Sigmoid colon (tissue), 7 donors: ENCODE measurements at places on chromosomes 5 and 9. TPM values are rescaled to one million over a fixed set of nuclear protein-coding genes. Genes with fewer than 3 reads are reported as not detected.
A peak's percentile ranks its signal among the peaks of the same experiment; 100 is the strongest.

DNA sequence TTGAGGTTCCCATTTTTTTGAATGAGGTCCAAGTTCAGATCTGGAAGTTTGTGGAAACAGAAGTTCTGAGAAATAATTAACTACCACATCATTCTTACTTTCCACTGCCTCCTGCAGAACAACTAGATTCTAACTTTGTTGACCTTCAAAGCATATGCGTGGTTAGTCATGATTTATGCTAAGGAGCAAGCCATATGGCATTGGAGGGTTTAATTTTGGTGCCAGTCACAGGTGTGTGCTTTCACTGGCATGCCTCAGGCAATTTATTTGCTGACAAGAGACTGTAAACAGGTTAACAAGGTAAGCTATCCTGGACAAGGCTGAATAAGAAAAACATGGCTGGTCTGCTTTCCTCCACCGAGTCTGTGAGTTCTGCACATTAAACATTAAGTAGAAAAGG lies 31.5 kb downstream of the HMHB1 start:
- H3K4me3 ChIP-seq, result no peak overlapping the region
- H3K27ac ChIP-seq, result no peak overlapping the region
- no peaks in the 10 kb centered on the region for H3K4me1 ChIP-seq
- DNase-seq, result no peak
- H3K36me3 ChIP-seq, result no peaks in the 10 kb centered on the region

DNA sequence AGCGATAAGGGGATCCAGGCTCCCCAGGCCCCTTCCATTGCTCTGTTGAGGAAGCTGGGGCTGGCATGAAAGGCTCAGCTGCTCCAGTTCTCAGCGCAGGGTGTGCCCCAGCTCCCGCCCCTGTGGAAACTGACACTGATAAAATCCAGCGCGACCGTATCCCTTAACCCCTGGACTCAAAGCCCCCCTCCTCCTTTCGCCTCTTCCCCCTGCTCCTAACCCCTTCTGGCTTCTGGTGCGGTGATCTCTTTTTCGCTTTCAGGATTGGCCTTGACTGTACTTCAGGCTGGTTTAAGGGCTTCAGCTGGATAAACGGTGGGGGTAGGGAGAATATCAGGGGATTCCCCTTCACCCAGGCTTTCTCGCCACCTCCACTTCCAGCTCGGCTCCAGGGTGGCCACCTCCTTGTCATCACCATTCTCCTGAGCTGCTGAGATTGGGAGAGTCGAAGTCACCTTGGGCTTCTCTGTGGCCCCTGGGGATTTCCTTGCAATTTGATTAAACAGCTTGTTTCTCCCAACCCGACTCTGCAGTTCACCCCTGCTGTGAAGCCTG lies 843 bp downstream of the BSPRY start:
- no peak for DNase-seq
- H3K27me3 ChIP-seq, result no peaks in the 10 kb centered on the region
- H3K27ac ChIP-seq, result peak overlapping the region; percentile 15

- H3K27me3 ChIP-seq, result no peaks in the 10 kb centered on the region
- DNase-seq, result no peak
- H3K4me3 ChIP-seq, result no peak overlapping the region
- H3K36me3 ChIP-seq, result no peaks in the 10 kb centered on the region
- H3K27ac ChIP-seq, result no peak overlapping the region
- H3K4me1 ChIP-seq, result peaks cover 70% of the 10 kb centered on the region
Measured at GRCh38 chr5:78530342-78531096, 118.1 kb downstream of the LHFPL2 start.

DNA sequence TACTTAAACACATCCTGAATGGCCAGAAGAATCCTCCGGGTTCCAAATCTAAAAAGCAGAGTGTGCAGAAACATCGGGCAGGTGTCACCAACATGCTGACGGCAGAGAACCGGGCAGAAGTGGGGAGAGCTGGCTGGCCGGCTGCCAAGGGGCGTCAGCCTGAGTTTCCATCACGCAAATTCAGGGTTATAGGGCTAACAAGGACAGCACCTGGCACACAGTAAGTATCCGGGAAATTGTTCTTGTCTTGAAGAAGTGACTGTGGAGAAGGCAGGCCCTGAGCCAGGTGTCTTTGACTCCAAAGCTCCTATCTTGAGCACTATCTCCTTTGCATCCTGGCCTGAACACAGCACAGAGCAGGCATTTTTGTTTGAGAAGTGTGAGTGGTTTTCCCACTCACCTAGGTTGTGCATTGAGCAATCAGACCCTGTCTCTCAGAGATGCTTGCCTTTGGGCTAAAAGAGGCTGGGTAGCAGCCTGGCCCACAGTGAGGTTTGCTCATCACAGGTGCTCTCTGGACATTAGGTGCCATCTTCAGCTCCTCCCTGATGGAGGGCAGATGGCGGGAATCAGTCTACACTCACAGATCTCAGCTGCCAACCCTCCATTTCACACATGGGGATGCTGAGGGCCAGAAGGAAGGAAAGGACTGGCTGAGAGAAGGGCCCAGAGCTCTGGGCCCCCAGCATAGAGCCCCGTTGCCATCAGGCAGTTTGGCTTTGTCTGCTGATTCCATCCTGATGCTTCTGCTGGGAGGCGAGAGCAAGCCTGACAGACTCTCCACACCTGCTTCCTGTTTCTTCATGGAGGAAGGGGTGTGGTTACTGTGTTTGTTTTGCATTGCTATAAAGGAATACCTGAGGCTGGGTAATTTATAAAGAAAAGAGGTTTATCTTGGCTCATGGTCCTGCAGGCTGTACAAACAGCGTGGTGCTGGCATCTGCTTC lies 52.8 kb downstream of the WHRN start:
- no peak for DNase-seq
- no peaks in the 10 kb centered on the region for H3K36me3 ChIP-seq
- no peaks in the 10 kb centered on the region for H3K4me1 ChIP-seq
- H3K27ac ChIP-seq, result no peak overlapping the region
- no peak overlapping the region for H3K4me3 ChIP-seq

DNA sequence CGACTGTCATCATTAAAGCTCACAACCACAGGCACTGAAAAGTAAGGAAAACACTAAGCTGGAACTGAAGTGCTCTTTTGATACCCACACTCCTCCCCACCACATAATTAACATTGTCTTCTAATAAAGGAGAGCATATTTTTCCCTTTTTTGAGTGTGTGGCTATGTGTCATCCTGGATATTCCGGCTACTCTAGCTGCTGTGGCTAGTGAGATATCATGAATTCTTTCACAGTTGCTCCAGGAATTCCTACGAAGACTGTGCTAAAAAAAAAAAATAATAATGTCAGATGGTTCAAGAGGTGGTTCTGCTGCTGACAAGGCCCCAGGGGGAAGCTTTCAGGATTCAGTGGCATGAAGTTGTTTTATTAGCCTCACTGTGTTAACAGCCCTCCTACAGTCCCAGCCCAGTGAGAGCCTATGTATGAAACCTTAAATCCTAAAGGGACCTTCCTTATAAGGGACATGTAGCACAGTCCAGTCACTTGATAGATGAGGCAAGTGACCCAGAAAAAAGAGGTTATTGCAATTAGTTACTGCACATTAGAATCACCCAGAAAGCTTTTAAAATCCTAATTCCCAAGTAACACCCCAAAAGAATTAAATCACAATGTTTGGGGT lies 46.6 kb downstream of the TMEM252 start:
- peak overlapping the region; percentile 34 for H3K27ac ChIP-seq
- no peak overlapping the region for H3K4me3 ChIP-seq
- H3K27me3 ChIP-seq, result no peaks in the 10 kb centered on the region
- no peak for DNase-seq
- no peaks in the 10 kb centered on the region for H3K4me1 ChIP-seq

- H3K27me3 ChIP-seq, result no peaks in the 10 kb centered on the region
- no peak for DNase-seq
- no peak overlapping the region for H3K27ac ChIP-seq
- no peaks in the 10 kb centered on the region for H3K4me1 ChIP-seq
- no peak overlapping the region for H3K4me3 ChIP-seq
- no peaks in the 10 kb centered on the region for H3K36me3 ChIP-seq
Measured at GRCh38 chr9:91066042-91066415, 264.4 kb downstream of the SYK start.

DNA sequence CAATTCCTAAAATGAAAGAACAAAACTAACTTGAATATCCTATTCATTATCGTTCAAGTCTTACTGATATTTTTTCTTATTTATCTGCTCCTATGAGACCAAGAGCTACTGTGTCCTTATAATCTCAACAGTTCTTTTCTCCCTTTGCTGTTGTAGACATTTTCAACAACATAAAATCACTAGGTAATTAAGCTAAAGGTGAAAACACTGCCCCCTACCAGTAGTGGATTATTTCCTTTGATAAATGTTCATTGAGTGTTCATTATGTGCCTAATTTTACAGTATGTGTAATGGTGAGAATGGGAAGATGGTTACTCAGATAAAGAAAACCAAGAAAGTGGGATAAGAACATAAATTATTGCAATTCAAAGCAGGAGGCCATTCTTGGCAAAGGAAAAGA lies 41.4 kb upstream of the PAPPA start:
- no peaks in the 10 kb centered on the region for H3K4me1 ChIP-seq
- H3K27ac ChIP-seq, result no peak overlapping the region
- H3K4me3 ChIP-seq, result no peak overlapping the region
- no peaks in the 10 kb centered on the region for H3K27me3 ChIP-seq
- no peak for DNase-seq

- DNase-seq, result no peak
- H3K36me3 ChIP-seq, result peaks cover 39% of the 10 kb centered on the region
- H3K4me3 ChIP-seq, result no peak overlapping the region
Measured at GRCh38 chr9:133351908-133352634, 4.1 kb downstream of the RPL7A start.

DNA sequence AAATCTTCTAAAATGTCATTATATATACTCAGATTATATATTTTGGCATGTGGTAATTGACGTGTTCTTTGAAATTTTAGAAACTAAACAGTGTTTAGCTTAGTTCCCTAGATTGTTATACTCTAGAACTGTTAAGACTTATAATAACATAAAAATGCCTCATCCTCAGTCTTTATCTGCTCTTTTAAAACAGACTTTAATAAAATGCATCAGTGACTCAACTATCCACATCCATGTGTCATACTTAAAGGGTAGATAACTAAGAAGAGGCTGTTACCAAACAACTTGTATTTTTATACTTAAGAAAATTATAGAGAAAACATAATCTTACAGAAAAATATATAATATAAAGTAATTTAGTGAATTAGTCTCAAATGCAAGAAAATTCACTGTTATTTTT lies 15.2 kb downstream of the NFIL3 start:
- no peak overlapping the region for H3K4me3 ChIP-seq
- DNase-seq, result no peak
- H3K4me1 ChIP-seq, result no peaks in the 10 kb centered on the region

DNA sequence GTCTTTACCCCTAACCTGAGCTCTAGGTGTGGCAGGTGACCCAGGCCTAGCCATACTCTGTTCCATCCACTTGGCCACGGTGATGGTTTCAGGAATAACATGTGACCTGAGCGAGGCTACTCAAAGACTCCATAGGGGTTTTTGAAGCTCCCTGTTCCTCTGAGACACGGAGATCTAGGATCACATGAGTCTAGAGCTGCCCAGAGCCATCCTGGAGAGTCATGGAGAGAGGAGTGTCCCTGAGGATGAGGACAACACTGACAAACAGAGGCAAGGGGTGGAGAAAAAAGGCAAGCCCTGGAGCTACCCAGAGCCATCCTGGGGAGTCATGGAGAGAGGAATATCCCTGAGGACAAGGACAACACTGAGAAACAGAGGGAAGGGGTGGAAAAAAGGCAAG lies 29.5 kb upstream of the PCA3 start:
- H3K36me3 ChIP-seq, result no peaks in the 10 kb centered on the region
- peaks cover 5% of the 10 kb centered on the region for H3K4me1 ChIP-seq
- no peak for DNase-seq
- H3K4me3 ChIP-seq, result no peak overlapping the region
- no peaks in the 10 kb centered on the region for H3K27me3 ChIP-seq
- H3K27ac ChIP-seq, result no peak overlapping the region

Gene RMRP
- 4,377 TPM for total RNA-seq

Gene USP20
- 19.4 TPM for total RNA-seq

Gene PRSS3
- total RNA-seq, result 8.9 TPM

Gene S100Z
- not detected for total RNA-seq
